Smooth muscle cell of the brain vasculature (primary cell): ENCODE measurements at places on chromosomes 4 and X.

GRCh38 chrX:33133320-33133719 is 78.0 kb downstream of the DMD start:
- DNase-seq: no peak

DNA sequence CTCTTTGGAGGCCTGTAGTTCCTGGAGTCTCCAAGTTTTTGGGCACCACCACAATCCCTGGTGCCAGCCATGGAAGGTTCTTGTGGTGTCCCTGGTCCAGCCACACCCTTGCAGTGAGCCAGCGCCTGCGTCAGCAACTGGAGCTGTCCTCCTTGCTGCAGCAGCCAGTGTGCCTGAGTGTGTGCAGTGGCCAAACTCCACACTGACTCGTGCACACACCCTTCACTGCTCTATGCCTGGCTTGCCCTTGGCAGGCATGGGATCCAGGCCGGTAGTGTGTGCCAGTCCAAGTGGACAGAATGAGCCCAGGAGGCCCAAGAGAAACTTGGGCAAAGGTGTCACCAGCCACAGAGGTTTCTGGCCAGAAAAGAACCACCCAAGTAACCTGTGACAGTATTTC is 1074.0 kb downstream of the PCDH18 start:
- DNase-seq: no peak

DNA sequence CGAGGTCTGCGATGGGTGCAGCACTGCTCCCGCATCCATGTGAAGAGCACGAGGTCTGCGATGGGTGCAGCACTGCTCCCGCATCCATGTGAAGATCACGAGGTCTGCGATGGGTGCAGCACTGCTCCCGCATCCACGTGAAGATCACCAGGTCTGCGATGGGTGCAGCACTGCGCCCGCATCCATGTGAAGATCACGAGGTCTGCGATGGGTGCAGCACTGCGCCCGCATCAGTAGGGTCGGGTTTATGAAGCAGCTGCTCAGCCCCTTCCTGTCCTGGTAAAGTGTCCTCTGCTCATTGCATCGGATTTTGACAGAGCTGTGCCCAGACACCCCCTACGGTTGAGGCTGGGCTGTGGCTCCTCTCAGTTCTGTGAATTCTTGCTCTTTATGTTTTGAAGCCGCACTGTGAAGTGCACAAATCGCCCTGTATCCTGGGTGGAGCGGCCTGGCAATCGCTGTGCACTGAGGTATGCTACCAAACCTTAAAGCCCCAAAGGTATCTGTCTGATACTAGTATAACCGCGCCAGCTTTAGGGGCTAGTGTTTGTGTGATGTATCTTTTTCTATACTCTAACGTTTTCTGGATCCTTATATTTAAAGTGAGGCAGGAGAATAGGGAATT is 98.7 kb downstream of the CPZ start:
- DNase-seq: no peak

- DNase-seq: no peak
Observed at GRCh38 chr4:153542131-153542530, 76.0 kb downstream of the TMEM131L start.

GRCh38 chrX:44063606-44064005 is 90.4 kb upstream of the NDP start:
- DNase-seq: no peak
